ENCODE measurements at places on chromosomes 2 and 18. TPM values are rescaled to one million over a fixed set of nuclear protein-coding genes. Genes with fewer than 3 reads are reported as not detected.
A peak's percentile ranks its signal among the peaks of the same experiment; 100 is the strongest.

GRCh38 chr2:146939991-146940685, 904.7 kb upstream of the ACVR2A start:
- no peak overlapping the region for H3K4me3 ChIP-seq
- no peak overlapping the region for H3K27ac ChIP-seq
- H3K36me3 ChIP-seq: no peaks in the 10 kb centered on the region
- H3K4me1 ChIP-seq: no peaks in the 10 kb centered on the region

GRCh38 chr2:122203523-122203922, 448.1 kb downstream of the TSN start:
- no peak overlapping the region for H3K4me3 ChIP-seq
- peaks cover 6% of the 10 kb centered on the region for H3K4me1 ChIP-seq
- no peaks in the 10 kb centered on the region for H3K27me3 ChIP-seq
- DNase-seq: no peak

- H3K27ac ChIP-seq: no peak overlapping the region
- no peaks in the 10 kb centered on the region for H3K27me3 ChIP-seq
- no peak for DNase-seq
- no peaks in the 10 kb centered on the region for H3K4me1 ChIP-seq
Observed at GRCh38 chr18:10170375-10170774, 256.6 kb downstream of the VAPA start.

- no peak overlapping the region for H3K4me3 ChIP-seq
- no peaks in the 10 kb centered on the region for H3K4me1 ChIP-seq
- no peak overlapping the region for H3K27ac ChIP-seq
- no peak for DNase-seq
Observed at GRCh38 chr2:46441838-46442712, 37.3 kb upstream of the TMEM247 start.

GRCh38 chr2:206277503-206277902, 3.0 kb downstream of the ZDBF2 start:
- DNase-seq: no peak
- no peak overlapping the region for H3K27ac ChIP-seq
- no peaks in the 10 kb centered on the region for H3K4me1 ChIP-seq
- no peak overlapping the region for H3K4me3 ChIP-seq
- no peaks in the 10 kb centered on the region for H3K36me3 ChIP-seq

GRCh38 chr18:23870676-23871380, 143.7 kb upstream of the TTC39C start:
- no peak for DNase-seq
- no peaks in the 10 kb centered on the region for H3K27me3 ChIP-seq
- H3K4me1 ChIP-seq: peaks cover 28% of the 10 kb centered on the region
- H3K4me3 ChIP-seq: peak overlapping the region; percentile 6
- H3K27ac ChIP-seq: peak overlapping the region; percentile 78

DNA sequence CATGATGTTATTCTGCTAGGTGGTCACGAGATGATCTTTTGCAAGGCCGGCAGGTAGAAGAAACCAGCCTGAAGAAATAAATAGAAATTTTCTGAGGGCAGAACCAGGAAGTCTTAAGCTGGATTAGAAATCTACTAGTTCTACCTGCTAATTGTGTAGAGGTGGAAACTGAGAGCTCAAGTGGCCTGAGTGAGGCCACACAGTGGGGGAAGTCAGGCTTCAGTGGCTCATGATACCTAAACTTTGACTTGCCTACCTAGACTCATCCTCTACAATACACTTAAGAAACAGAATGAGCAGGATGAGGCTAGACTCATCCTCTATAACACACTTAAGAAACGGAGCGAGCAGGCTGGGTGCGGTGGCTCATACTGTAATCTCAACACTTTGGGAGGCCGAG, 134.9 kb upstream of the NDUFV2 start:
- no peaks in the 10 kb centered on the region for H3K27me3 ChIP-seq
- H3K4me1 ChIP-seq: no peaks in the 10 kb centered on the region
- no peak overlapping the region for H3K27ac ChIP-seq

DNA sequence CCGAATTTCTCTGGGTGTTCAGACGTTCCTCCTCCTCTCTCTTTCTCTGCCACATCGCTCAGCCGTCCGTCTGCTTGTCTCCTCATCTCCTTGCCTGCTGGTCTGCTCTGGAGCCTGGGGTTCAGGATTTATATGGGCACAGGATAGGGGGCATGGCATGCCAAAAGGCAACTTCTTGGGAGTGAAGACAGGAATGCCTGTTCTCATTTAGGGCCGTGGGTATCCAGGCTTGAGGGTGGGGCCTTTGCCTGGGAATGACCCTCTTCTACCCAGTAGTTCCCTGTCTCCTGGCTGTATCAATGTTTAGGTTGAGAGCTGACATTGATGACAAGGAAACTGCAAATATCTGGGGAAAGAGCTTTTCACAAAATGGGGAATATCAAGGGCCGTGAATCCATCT, 98.0 kb downstream of the HRH4 start:
- DNase-seq: no peak
- H3K4me3 ChIP-seq: no peak overlapping the region
- no peaks in the 10 kb centered on the region for H3K4me1 ChIP-seq

DNA sequence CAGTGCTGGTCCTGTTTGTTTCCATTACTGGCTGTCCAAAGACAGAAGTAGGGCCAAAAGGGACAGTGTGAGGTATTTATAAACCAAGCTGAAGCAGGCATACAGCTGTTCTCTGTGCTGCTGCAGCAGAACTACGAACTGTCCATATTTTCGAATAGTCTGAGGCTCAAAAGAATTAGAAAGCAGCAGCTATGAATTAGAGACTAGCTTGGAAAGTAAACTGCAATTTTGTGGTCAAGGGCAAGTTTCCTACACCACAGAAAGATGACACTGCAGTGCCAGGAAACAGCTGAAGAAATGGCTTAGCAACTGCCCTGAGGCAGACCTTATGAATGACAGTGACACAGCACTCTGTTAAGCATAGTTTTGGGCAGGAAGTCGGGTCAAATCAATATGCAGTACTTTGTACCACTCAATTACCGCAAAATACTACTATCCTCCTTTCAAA, 125.3 kb downstream of the TMEM131 start:
- peaks cover 21% of the 10 kb centered on the region for H3K4me1 ChIP-seq
- no peaks in the 10 kb centered on the region for H3K36me3 ChIP-seq
- H3K4me3 ChIP-seq: no peak overlapping the region
- no peaks in the 10 kb centered on the region for H3K27me3 ChIP-seq
- peak overlapping the region; percentile 23 for H3K27ac ChIP-seq

- DNase-seq: no peak
- H3K4me1 ChIP-seq: no peaks in the 10 kb centered on the region
- H3K27me3 ChIP-seq: no peaks in the 10 kb centered on the region
- H3K27ac ChIP-seq: no peak overlapping the region
- no peaks in the 10 kb centered on the region for H3K36me3 ChIP-seq
Observed at GRCh38 chr18:2618009-2618408, 37.5 kb upstream of the SMCHD1 start.

GRCh38 chr2:9312591-9312990, 106.0 kb downstream of the ASAP2 start:
- H3K36me3 ChIP-seq: no peaks in the 10 kb centered on the region
- DNase-seq: no peak
- peak overlapping the region; percentile 77 for H3K27ac ChIP-seq

DNA sequence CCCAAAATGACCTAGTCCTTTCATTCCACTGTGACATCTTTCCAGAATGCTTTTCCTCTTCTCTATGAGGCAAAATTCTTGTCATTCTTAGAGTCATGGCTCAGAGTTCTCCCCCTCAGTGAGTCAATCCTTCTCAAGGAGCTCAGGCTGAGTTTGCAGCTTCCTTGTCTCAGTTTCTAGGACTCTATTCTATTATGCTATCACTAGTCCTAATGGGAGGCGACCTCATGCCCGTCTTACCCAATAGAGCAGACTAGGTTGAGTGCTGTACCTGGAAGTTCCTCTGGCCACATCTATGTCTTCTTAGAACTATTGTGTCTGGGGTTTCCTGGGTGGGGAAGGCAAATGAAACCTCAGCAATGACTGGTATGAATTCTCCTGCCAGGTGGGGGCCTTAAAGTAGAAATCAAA, 51.5 kb downstream of the HAUS1 start:
- H3K27me3 ChIP-seq: no peaks in the 10 kb centered on the region
- H3K4me1 ChIP-seq: no peaks in the 10 kb centered on the region
- H3K36me3 ChIP-seq: no peaks in the 10 kb centered on the region
- DNase-seq: no peak

- no peaks in the 10 kb centered on the region for H3K27me3 ChIP-seq
- H3K4me3 ChIP-seq: no peak overlapping the region
- H3K27ac ChIP-seq: peak overlapping the region; percentile 27
Observed at GRCh38 chr2:74576863-74577229, 22.3 kb downstream of the DOK1 start.

DNA sequence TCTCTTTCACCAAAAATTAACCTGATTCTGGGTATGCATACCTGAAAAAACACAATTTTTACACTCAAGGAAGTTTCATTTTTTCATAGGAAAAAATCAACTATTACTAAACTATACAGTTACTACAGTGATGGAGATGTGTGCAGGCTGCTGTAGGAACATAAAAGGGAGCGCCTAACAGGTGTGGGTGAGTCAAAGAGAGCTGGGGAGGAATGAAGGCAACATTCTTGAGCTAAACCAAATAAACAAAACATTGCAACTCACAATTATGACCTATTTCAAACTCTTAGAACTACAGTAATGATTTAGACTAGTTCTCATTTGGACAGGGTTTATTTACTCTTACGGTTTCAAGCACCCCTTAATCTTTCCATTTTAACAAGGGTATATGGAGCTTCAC, 13.4 kb upstream of the CLASP1 start:
- no peak overlapping the region for H3K4me3 ChIP-seq
- DNase-seq: no peak
- no peaks in the 10 kb centered on the region for H3K27me3 ChIP-seq
- no peak overlapping the region for H3K27ac ChIP-seq
- H3K4me1 ChIP-seq: no peaks in the 10 kb centered on the region
- no peaks in the 10 kb centered on the region for H3K36me3 ChIP-seq

- H3K4me3 ChIP-seq: no peak overlapping the region
- H3K27me3 ChIP-seq: no peaks in the 10 kb centered on the region
Observed at GRCh38 chr2:121884078-121884477, 128.6 kb downstream of the TSN start.

- no peak for DNase-seq
- H3K27me3 ChIP-seq: no peaks in the 10 kb centered on the region
- peaks cover 10% of the 10 kb centered on the region for H3K36me3 ChIP-seq
- H3K4me3 ChIP-seq: no peak overlapping the region
- H3K27ac ChIP-seq: no peak overlapping the region
Observed at GRCh38 chr2:55547001-55547400, 27.5 kb downstream of the CFAP36 start.

- no peak for DNase-seq
- no peak overlapping the region for H3K4me3 ChIP-seq
- H3K36me3 ChIP-seq: no peaks in the 10 kb centered on the region
- peaks cover 14% of the 10 kb centered on the region for H3K4me1 ChIP-seq
- H3K27me3 ChIP-seq: no peaks in the 10 kb centered on the region
Observed at GRCh38 chr2:64019975-64020528, 824 bp upstream of the VPS54 start.

DNA sequence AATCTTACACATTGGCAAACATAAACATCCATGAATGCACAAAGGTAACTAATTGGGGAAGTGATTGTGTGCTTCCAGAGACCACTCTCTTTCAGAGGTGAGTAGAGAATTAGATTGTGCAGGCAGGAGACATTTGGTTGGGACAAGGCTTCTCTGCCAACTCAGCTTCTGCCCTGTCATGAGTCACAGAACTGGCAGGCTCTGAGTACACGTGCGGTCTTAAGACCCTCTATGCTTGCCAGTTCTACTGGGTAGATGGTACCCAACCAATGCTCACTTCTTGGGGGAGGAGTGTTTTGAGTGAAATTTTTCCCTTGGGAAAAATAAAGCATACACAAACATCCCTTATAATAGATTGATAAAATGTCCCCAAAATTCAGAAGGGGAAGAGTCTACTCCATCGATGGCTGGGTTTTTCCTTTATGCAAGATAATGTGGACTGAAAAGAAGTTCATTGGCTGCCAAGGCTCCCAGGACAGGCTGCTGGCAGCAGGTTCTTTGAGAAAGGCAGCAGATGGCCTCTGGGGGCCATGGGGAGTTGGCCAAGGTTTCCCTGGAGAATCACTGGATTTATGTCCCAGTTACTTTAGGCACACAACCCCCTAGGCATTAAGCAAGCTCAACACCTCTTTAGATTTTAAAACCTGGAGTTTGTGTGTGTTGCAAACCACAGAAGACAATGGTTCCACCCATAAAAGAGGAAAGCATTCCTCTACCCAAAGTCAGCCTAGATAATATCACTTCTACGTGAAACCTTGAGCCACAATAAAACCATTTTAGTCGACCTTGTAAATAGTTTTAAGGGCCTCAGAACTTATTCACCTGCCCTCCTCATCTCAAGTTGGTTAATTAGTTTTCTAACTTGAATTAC, 417.0 kb downstream of the TXNL1 start:
- no peak overlapping the region for H3K27ac ChIP-seq
- no peak overlapping the region for H3K4me3 ChIP-seq
- H3K36me3 ChIP-seq: no peaks in the 10 kb centered on the region
- no peaks in the 10 kb centered on the region for H3K27me3 ChIP-seq
- H3K4me1 ChIP-seq: no peaks in the 10 kb centered on the region

Gene FAP
- total RNA-seq: 3.5 TPM

Gene GYPC
- 40.2 TPM for total RNA-seq

Gene MRPS9
- 26.6 TPM for total RNA-seq

Gene TTN
- total RNA-seq: 27.7 TPM

Gene COL4A4
- 3.4 TPM for total RNA-seq

Gene DTNA
- total RNA-seq: 74.4 TPM

Gene DGKD
- 92.4 TPM for total RNA-seq

Gene CAVIN2
- total RNA-seq: 26.0 TPM

Gene SPC25
- not detected for total RNA-seq

Gene PSMA8
- total RNA-seq: not detected

Gene GPR75
- 2.5 TPM for total RNA-seq

Gene PAIP2B
- 5.1 TPM for total RNA-seq

Gene CMPK2
- 4.9 TPM for total RNA-seq

Gene UGT1A1
- total RNA-seq: 7.9 TPM

Gene GRB14
- not detected for total RNA-seq

Gene SPRED2
- 8.4 TPM for total RNA-seq

Gene FN1
- 200 TPM for total RNA-seq

Measured in transverse colon (tissue), 4 donors.